ENCODE measurements at places on chromosomes 5 and 9.

DNA sequence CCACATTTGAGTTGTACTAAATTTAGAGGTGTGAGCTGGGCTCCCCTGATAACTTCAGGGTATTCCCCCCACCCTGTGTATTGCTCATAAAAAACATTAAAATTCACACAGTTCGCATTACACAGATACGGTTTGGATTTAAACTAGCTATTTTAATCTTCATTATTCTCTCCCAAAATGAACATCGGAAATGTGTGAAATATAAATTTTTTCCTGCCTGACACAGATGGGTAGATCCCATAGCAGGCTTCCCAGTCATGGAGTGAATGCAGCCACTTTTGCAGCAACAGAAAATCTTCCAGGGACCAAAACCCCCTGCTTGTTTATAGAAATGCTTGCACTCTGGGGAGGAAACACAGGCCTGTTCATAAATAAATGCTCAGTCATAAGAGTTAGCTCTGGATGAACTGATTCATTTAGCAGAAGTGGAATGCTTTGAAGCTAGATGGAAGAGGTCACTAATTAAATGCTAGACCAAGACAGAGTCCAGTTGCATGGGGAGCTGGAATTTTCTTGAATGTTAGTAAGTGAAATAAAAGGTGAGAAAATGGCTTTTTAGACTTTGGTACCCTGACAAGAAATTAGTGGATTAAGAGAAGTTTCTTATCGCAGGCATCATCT, 115.6 kb downstream of the PDE8B start:
- no peak for DNase-seq

DNA sequence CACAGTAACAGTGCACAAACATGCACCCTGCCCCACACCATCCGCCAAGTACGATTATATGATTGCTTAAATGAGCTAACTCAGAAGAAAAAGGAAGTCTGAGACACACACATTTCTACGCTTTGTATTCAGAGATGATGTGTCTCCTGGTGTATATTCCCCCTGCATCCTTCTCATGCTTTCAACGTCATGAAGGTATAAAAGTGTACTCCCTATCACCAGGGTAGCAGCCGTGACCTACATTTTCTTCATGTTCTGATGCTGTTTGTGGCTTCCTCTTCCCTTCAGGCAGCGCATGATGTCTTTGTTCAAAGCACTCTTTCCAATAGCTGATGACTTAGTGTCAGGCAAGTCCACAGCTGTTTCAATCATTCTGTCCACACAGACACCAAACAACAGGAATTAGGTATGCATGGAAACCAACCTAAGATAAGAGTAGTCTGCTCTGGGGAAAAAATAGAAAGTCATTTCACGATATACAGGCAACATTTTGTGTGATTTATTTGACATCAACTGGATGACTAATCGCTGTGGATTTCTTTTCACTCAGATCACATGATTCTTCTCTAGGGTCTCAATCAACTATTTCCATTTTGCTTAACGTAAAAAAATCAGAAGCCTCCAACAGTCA, 269.4 kb upstream of the PTGER4 start:
- peak; percentile 72 for DNase-seq

- DNase-seq, result no peak
Observed at GRCh38 chr5:133434336-133434735, 178.0 kb downstream of the FSTL4 start.

- peak; percentile 42 for DNase-seq
Observed at GRCh38 chr5:148963664-148964063, 99.2 kb downstream of the SH3TC2 start.

GRCh38 chr5:96254980-96255691, 177.9 kb downstream of the PCSK1 start:
- DNase-seq, result no peak

DNA sequence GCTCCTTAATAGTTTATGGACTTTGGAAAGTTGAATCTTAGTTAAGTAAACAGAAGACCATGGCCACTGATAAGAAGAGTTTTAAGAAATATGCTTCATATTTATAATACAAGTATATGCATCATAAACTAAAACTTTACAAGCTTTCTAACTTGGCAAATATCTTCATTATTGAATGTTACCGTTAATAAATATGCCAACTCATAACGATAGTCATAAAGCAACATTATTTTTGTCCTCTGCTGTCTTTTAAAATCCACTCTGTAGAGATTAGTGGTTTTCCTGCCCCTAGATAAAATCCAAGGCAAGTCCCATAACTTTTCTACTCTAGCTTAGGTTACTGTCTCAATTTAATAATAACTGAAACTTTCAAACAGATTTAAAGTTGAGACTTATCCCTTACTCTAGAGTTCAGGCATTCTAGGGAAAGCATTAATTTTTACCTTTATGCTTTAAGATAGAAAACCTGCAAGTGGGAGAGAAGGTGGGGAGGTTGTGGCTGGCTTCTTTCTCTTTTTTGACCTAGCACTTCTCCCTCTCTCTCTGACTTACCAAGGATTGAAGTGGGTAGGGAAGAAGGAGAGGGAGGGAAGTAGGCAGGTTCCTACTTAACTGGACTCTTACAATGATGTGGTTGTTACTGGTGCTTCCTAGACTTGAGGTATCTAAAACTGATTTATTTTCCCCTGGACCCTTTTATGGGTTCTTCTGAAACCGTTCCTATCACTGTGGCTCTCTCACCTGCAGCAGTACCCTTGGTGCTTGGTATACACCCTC, 29.6 kb downstream of the RNF145 start:
- no peak for DNase-seq

DNA sequence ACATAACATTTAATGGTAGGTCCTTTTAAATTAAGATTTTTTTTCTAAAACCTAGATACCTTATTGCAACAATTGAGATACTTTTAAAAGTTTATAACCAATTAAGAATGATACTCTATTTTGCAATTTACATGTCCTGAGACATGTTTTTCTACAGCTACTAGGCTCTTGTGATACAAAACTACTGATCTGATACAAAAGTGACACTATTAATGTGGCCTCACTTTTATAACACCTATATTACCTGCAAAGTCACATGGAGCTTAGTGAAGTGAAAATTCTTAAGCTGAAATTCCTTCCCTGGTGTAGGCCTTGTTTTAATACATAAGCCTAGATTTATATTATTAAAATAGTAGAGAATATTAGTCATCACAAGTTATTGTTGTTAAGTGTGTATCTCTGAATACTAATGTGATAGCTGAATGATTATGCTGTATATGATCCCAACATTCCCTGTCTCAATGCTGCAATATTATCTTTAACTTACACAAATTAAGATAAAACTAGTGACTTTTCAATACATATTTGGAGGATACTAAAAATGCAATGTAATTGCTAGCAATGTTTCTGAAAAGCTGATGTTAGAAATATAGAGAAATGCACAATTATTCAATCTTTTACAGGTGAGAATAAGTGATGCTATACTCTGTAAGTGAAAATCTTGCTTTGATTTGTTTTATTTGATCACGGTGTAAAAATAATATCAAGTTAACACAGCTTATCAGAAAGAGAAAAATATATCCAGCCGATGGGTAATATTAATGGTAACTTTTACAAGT, 2.6 kb downstream of the NFIB start:
- DNase-seq, result no peak

GRCh38 chr5:140190872-140191218, 15.9 kb downstream of the CYSTM1 start:
- DNase-seq, result no peak

GRCh38 chr5:144275329-144275728, 104.7 kb downstream of the KCTD16 start:
- DNase-seq, result no peak

- no peak for DNase-seq
Observed at GRCh38 chr9:12674961-12675360, 18.2 kb upstream of the TYRP1 start.

GRCh38 chr5:174300118-174300940, 254.8 kb downstream of the NSG2 start:
- DNase-seq, result no peak

GRCh38 chr9:37582548-37583157, 6.5 kb upstream of the FBXO10 start:
- DNase-seq, result peak; percentile 72

GRCh38 chr5:143342607-143343006, 60.9 kb downstream of the NR3C1 start:
- no peak for DNase-seq
